Activated CD4-positive, alpha-beta T cell treated with anti-CD3 and anti-CD28 coated beads, Interleukin-2, amount 50 U/mL, for 48 hours (primary cell): ENCODE measurements at places on chromosomes 5 and 9.

DNA sequence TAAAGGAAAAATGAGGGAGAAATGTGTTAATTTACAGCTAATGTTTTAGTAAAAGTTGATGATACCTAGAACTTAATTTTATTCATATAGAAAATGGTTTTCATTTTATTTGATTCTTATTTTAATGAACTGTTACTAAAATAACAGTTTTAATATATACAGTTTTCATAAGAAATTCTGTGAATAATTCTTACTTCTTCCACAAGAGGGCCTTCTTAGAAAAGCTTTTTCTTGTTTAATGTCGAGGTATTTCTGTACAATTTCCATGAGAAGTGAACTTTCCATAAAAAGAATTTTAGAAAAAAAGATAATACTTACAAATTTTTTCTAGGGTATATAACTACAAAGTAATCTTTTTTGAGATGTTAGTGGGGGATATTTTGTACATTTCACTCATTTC lies 73.9 kb downstream of the KLF9 start:
- DNase-seq: no peak

DNA sequence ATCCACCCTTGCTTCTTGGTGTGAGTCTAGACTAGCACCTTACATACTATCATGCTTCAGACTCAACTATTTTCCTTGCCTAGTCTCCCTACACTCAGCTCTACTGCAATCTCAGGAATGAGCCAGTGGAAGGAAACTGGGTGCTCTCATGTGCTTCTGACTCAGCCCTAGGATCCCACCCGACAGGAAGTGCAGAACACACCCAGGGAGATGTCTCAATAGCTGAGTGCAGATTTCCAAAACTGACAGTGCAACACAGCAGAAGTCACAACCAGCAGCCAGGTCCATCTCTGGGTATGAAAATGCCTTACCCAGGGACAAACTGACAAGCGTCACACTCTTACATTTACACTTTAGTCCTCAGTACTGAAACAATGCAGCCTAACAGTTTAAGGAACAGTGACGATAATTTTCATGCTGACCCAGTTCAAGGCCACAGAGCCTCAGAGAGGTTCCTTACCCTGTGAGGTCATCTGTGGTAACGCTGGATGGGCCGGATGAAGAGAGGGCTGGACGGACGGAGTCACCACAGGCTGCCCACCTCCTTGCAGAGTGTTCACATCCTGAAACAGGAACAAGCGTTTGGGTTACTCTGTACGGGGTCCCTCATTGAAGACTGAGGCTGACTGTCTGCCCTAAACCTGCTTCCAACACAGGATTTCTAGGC lies 33.0 kb downstream of the FKBP15 start:
- no peak for DNase-seq

DNA sequence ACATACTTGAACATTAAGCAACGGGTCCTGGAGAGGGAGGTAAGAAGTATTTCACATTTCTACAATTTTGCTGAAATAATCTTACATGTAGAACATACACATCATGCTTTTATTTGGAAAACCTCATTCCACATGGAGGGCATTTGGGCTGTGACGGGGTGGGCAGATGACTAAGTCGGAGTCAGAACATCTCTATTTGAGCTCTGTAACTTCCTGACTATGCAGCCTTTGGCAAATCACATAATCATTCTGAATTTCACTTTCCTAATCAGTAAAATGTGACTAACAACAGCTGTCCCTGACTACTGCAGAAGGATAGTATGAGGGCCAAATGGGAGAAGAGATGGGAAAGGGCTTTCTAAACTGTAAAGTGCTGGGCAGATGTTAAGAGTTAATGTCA lies 17.1 kb upstream of the IL6ST start:
- peak; percentile 53 for DNase-seq

DNA sequence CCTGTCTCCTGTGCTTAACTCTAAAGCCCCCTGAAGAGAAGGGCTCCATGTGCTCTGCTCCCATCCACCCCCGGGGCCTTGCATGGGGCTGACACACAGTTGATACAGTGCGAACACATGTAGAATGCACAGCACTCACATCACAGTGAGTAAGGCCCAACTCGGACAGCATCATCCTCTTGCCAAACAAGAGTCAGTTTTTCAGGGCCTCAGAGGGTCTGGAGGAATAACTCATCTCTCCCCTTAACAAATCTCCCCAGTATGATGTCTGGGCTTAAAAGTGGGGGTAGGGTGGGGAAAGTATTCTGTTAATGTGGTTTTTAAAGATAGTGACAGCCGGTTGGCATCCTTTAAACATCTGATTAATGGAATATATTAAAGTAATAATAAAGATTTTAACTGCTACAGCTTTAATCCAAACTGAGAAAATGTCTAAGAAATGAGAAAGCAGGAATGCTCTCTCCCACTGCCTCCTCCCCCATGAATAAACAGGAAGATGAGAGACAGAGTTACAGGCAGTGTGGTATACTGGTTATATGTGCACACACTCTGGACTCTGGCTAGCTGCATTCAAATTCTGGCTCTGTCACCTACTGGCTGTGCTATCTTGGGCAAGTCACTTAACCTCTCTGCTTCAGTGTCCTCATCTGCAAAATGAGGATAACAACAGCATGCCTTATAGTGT lies 22.5 kb downstream of the APBA1 start:
- DNase-seq: no peak

- DNase-seq: no peak
Measured at GRCh38 chr5:150905312-150905683, 518 bp upstream of the ZNF300 start.

GRCh38 chr5:141680751-141681201 lies 1.3 kb downstream of the ARAP3 start:
- DNase-seq: no peak

DNA sequence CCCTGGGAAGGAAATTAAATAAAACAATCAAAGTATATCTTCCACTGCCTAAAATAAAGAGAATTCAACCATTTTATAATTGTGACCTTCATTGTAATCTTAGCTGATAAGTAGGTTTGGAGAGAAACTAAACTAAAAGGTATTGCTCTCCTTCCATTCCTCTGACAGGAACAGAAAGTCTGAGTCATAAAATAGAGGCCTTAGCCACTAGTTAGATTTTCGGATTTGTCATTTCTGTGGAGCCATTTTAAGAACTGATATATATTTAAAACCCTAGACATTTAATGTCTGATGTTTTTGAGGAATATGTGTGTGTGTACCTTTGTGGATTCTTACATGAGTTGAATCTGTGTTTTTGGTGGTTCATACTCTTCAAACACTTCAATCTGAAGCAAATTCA lies 11.8 kb upstream of the TMC1 start:
- DNase-seq: no peak

DNA sequence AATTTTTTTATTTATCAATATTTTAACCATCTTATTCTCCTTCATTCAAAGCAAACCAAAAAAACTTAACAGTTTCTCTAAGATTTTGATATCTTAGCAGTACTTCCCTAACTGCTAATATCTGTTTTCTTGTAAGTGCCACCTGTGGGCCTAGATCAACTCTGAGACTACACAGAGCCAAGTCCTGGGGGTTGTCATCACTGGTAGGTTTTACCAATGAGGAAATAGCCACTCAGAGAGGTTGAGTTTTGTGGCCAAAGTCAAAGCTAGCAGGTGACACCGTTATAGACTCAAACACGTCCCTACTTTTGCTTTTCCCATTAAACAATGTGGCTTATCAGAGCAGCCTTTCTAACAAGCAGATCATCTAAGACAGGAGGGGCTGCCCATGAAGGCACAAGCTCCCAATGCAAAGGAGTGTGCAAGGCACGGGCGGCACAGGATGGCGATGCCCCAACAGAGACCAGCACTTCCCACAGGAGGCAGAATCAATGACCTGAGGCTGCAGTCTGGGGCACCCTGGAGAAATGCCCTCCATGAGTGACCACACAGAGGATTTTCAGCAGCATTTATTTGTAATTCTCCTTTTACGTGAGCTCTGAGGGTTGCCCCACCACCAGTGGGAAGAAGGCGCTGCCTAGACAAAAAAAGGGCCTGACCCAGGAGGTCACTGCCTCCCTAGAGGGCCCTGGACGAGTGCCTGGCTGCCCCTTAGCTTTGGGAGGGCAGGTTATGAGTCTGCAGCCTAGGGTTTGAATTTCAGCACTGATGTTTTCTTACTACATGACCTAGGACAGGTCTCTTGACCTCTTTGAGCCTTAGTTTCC lies 7.4 kb downstream of the TBC1D2 start:
- no peak for DNase-seq

- DNase-seq: no peak
Measured at GRCh38 chr5:60779466-60779865, 64.6 kb downstream of the ELOVL7 start.

DNA sequence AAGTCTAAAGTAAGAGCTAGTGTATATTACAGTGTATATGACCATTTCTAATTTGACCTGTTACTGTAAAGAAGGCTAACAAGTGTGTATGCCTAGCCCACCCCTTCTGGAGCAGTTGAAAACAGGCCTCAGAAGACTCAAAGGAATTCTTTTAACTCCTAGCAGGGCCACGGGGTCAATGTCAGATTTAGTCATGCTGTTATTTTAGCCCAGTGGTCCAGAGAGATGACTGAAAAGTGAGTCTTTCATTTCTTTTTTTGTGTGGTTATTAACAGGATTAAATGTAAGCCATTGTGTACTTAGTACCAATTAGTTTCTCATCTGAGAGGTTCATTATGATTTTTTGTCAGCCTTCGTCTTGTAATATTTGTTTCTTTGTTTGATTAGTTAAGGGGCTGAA lies 24.4 kb downstream of the ZCCHC7 start:
- no peak for DNase-seq

GRCh38 chr9:26357803-26358344 lies 534.7 kb downstream of the CAAP1 start:
- DNase-seq: no peak

DNA sequence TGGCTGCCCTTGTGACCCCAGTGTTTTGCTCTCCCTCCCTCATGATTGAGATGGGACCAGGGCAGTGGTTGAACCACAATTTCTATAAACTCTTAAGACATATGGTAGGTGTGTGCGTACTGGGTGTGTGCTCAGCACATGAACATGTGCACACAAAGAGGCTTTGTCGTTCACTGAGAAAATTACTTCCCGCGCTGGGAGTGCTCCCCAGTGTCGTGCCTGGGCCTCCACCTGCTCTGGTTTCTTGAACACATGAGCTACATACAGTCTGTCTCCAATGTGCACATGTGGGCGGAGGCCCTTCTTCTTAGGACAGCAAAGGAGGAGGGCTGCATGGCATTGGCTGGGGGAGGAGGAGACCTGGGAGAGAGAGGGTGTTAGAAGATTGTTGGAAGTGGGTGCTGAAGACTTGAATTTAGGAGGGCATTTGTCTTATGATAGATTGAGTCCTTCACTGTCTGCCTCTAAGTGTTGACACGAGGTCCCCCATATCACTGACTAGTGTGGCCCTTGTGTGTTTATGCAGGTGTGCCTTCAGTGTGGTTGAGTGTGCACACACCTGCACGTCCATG lies 170.0 kb downstream of the CACNA1B start:
- DNase-seq: no peak

DNA sequence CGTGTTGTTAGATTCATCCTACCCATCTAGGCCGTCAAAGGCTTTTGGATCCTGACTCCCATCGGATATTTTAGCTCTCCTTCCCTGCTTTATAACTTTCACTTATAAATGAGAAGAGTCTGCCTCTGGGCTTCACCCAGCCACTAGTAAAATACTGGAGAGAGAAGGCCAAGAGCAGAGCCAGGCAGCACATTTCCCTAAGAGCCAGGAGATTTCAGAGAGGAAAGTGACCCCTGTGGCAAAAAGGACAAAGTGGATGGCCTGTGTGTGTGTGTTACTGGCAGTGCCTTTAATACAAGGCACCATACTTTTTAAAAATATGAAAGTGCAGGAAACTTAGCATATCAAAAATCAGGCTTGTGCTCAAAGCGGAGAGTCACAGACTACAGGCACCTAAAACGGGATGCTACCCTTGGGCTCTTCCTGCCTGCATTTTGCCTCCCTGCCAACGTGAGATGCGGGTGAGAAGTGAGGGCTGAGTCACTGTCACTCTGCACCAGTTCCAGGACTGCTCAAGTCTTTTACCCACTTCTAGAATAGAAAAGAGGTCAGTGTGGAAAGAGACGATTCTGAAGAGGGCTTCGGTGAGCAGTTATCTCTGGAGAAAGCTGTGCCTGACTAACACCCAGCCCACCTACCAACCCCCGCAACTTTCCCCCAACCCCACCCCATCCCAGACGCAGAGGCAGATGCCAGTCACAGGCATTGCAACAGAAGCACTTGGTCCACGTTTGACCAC lies 15.9 kb downstream of the NFIL3 start:
- DNase-seq: no peak

DNA sequence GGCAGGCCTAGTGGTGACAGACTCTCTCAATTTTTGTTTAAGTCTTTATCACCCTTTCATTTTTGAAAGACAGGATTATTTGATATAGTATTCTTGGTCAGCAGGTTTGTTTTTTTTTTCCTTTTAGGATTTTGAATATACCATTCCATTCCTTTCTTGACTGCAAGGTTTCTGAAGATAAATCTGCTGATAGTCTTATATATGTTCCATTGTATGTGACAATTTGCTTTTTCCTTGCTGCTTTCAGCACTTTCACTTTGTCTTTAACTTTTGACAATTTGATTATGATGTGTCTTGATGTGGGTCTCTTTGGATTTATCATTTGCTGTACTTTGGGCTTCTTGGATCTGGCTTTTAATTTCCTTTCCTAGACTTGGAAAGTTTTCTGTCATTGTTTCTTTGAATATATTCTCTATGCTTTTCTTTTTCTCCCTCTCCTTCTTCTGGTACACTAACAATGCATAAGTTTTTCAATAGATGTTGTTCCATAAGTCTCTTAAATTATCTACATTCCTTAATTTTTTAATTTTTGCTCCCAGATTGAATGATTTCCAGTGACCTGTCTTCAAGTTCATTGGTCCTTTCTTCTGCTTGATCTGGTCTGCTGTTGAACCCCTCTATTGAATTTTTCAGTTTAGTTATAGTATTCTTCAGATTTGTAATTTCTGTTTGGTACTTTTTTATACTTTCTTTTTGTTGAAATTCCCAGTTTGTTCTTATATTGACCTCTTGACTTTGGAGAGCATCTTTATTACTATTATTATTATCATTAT lies 14.6 kb upstream of the FBXW2 start:
- no peak for DNase-seq

GRCh38 chr9:1879501-1879900 lies 135.6 kb upstream of the SMARCA2 start:
- DNase-seq: peak; percentile 28

DNA sequence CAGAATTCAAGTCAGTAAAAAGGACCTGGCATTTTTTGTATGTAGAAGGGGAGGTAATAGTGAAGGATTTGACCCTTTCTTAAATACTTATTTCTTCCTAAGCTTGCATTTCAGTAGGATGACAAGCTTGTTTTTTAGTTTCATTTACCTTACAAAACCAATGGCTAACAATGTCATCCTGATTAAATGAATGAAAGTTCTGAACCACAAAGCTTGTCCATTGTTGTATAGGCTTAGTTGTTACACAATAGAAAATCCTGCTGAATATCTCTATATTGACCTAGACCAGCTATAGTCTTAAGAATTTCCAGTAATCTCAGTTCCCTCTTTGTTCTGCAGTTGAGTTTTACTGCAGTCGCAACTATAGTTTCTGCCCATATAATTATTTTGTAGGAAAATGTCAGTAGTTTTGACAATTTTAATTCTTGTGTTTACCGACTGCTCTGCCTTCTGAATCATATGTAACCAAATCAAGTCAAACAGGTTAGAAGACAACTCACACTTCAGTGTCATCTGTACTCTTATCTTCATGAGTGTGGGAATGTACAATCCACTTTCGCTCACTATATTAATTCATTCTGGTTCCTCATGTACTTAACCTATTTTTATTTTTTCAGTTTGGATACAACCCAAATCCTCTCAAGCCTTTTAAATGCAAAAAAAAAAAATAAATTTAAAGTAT lies 195.7 kb downstream of the CD180 start:
- no peak for DNase-seq
